A549 treated with GW870086 at 1 μM for 4 hours (cell line): ENCODE measurements at places on chromosomes 13 and 19. TPM values are rescaled to one million over a fixed set of nuclear protein-coding genes. Genes with fewer than 3 reads are reported as not detected.

The ARL11 gene
- total RNA-seq, result not detected in 5 replicates

The IGFL2 gene
- total RNA-seq, result 0.42 to 1.3 TPM (median 1.0 TPM) in 5 replicates

The ZNF320 gene
- total RNA-seq, result not detected in 5 replicates

The SAE1 gene
- 197 to 219 TPM (median 209 TPM) in 5 replicates for total RNA-seq

The PLK5 gene
- not detected in 5 replicates for total RNA-seq
